ENCODE measurements at places on chromosomes 3 and 15. TPM values are rescaled to one million over a fixed set of nuclear protein-coding genes. Genes with fewer than 3 reads are reported as not detected.

MAGEF1 gene
- 30.0 TPM for total RNA-seq

SYNPR gene
- not detected for total RNA-seq

SHQ1 gene
- total RNA-seq = 17.0 TPM

EEF1AKMT4 gene
- 12.2 TPM for total RNA-seq

GPR149 gene
- total RNA-seq = not detected

RASGRF1 gene
- 0.22 TPM for total RNA-seq

THRB gene
- 1.8 TPM for total RNA-seq

PTH1R gene
- 0.28 TPM for total RNA-seq

Measured in A549 treated with DMSO at 1 μM for 4 hours (cell line).